Activated CD4-positive, alpha-beta T cell treated with anti-CD3 and anti-CD28 coated beads, Interleukin-2, amount 10 ng/mL, durations not matched to agents 7 days and 5 days (primary cell): ENCODE measurements at places on chromosomes 6 and 20. TPM values are rescaled to one million over a fixed set of nuclear protein-coding genes. Genes with fewer than 3 reads are reported as not detected.

- no peak for DNase-seq
Observed at GRCh38 chr20:46357030-46357514, 48.8 kb upstream of the CDH22 start.

GRCh38 chr6:166613027-166613426, 14.0 kb downstream of the RPS6KA2 start:
- DNase-seq = no peak

The TTK gene
- 52.5 TPM for total RNA-seq

GRCh38 chr20:32010666-32011065, 428 bp downstream of the CCM2L start:
- no peak for DNase-seq

The TBX18 gene
- total RNA-seq = not detected

GRCh38 chr20:16744178-16744807, 3.9 kb upstream of the OTOR start:
- no peak for DNase-seq

The SSTR4 gene
- not detected for total RNA-seq

GRCh38 chr6:133590814-133591213, 298.1 kb upstream of the TCF21 start:
- DNase-seq = no peak
